ENCODE measurements at places on chromosomes 5 and 9.

GRCh38 chr5:120083851-120084542, 380.1 kb upstream of the PRR16 start:
- no peak for DNase-seq

- DNase-seq = no peak
Measured at GRCh38 chr9:107423540-107423939, 66.0 kb downstream of the KLF4 start.

GRCh38 chr9:105241356-105242043, 3.0 kb upstream of the SLC44A1 start:
- DNase-seq = no peak

DNA sequence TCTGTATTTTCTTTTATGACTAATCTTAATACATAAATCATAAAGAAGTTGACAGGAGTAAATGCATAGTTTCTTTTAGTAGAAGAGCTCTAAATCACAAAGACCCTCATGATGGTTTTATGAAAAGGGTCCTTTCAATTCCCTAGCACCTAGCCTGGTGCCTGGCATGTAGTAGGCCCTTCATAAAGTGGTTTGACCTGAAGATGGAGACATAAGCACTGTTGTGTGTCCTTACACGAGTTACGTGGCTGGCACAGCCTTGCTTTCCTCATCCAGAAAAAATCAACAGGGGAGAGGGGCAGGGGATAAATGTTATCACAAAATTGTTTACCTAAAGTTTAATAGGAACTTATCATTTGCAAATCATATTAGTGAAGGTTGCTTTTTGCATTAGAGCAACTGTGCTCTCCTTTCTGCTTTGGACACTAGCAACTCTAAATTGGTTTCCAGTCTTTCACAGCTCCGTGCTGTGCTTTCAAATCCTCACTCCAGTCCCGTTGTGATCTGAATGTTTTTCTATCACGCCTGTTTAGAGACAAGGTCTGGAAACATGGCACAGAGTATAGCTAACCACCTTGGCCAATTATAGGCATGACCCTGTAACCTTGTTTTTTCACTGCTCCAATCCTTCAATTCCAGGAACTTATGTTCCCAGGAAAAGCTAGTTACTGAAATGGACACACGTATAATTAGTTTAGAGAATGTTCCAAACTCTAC, 55.7 kb downstream of the ARL15 start:
- no peak for DNase-seq

GRCh38 chr5:96037128-96037527, 75.5 kb upstream of the ELL2 start:
- no peak for DNase-seq

- no peak for DNase-seq
Measured at GRCh38 chr5:170693701-170694100, 89.8 kb upstream of the GABRP start.

- DNase-seq = no peak
Measured at GRCh38 chr5:77390221-77390620, 101.9 kb downstream of the WDR41 start.

DNA sequence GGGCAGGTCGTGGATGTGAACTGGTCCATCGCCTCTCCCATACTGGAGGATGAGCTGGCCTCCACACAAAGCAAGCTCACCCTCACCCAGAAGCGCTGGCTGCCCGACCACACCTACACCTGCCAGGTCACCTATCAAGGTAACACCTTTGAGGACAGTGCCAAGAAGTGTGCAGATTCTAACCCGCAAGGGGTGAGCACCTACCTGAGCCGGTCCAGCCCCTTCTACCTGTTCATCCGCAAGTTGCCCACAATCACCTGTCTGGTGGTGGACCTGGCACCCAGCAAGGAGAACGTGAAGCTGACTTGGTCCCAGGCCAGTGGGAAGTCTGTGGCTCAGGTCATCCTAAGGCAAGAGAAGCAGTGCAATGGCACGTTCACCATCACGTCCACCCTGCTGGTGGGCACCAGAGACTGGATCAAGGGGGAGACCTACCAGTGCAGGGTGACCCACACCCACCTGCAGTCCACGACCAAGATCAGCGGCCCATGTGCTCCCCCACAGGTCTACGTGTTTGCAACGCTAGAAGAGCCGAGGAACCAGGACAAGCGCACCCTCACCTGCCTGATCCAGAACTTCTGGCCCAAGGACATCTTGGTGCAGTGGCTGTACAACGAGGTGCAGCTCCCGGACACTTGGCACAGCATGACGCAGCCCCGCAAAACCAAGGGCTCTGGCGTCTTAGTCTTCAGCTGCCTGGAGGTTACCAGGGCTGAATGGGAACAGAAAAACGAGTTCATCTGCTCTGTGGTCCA, 71.3 kb downstream of the INSL6 start:
- DNase-seq = no peak

- DNase-seq = no peak
Measured at GRCh38 chr9:77386187-77386586, 208.9 kb downstream of the VPS13A start.

DNA sequence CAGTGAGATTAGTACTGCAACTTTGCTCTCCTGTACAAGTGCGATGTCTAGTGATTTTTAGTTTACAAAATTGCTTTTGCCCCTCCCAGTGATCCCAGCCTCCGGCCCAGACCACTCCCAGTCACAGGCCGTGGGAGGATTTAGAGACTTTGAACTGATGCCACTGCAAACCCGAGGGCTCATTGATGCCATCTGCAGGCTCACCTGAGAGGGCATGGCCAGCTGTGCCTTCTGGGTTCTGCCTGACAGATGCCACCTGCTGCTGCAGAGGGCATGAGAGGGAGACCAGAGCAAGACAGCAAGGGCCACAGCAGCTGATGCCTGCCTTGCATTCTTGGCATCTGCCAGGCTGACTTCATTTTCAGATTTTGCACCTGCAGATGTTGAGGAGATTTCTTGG, 593.8 kb downstream of the CDK5RAP2 start:
- DNase-seq = no peak

Data from posterior cingulate gyrus (tissue), 11 donors.